ENCODE measurements at places on chromosomes 11 and 22.

DNA sequence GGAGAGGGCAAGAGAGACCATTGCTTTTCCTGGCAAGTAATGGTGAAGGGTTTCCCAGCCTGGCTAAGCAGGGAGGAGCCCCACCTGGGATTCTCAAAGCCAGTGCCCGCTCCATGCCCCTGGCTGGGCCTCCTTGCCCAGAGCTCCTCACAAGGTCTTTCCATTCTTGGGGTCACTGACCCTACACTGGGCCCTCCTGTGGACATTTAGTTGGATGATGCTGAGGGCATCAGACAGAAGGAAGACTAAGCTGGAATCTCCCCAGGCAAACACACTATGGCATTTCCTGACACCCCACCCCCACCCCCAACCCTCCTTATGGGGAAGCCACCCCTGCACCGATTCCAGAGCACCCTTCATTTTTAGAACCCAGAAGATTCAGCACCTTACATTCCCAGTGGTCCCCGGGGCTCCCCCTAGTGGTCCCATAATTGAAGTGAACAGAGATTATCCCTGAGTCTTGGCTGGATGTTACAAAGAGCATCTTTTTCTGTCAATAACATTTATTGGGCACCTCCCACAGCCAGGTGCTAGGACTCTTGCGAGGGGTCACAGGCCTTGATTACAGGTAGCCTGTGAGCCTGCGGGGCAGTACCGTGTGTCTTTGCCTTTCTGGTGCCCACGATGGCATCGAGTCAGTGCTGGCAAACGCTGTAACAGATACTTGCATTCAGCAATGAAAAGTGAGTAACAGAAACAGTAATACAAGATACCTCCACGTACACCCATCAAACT is 548.5 kb downstream of the BUD13 start:
- peak; percentile 55 for DNase-seq

DNA sequence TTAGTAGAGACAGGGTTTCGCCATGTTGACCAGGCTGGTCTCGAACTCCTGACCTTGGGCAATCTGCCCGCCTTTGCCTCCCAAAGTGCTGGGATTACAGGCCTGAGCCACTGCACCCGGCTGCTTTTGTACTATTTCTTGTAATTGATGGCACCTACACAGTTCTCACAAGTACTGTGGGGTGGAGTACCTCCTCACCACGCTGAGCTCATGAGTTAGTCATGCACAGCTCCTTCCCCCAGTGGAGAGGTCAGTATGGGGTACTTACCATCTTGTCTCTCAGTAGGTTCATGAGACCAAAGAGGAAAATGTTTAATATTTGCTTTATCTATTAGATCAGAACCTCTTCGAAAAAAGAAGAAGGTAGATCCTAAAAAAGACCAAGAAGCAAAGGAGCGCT is 2.1 kb downstream of the MRPL40 start:
- DNase-seq = no peak

GRCh38 chr11:313787-314553 is at the start of gene IFITM1:
Gene IFITM1, plus strand, starts transcription at chr11:314040. Its CDS starts 131 bp downstream, at chr11:314171.
- peak; percentile 89 for DNase-seq

DNA sequence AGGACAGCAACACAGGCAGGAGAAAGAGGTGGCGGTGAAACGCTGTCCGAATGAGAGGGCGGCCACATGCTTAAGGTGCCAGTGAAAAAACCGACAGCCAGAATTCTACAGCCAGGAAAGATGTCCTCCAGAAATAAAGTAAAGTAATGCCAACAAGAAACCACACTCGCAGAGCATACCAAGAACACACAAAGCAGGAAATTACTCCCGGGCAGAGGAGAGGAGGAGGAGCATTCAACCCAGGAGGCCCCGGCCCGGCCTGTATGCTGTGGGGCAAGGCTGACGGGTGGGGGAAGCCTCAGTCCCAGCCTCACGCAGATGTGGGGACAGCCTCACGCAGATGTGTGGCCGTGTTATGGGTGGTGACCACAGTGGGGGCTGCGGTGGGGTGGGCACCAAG is 28.0 kb downstream of the CHID1 start:
- peak; percentile 14 for DNase-seq

DNA sequence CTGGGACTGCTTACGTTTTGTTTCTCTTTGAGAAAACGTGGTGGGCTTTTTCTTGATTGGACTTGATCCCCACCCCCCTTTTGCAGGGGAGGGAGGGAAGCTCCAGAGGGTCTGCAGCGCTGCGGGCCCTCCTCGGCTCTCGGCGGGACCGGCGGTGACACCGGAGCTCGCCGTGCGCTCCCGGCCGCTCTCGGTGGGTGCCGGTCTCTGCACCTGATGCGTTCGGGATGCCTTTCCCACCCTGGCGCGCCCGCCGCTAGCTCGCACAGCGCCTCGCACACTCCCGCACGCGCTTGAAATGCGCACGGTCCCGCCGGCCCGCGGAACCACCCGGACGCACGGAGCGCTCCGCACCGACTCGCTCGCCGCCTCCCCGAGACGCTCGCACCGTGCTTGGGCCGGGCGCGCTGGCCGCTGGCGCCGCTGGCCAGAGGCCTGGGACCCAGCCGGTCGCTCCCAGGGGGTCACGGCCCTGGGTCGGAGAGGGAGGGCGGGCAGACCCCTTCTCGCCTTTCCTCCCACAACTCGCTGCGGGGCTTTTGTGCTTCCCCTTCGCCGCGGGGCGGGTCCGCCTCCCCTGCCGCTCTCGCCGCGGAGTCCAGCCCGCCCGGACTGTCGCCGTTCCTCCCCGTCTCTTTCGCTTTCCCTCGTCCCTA is 1.0 kb downstream of the ZBTB16 start:
- DNase-seq = peak; percentile 55

- peak; percentile 68 for DNase-seq
Measured at GRCh38 chr11:73376803-73377629, 817 bp downstream of the RELT start.

DNA sequence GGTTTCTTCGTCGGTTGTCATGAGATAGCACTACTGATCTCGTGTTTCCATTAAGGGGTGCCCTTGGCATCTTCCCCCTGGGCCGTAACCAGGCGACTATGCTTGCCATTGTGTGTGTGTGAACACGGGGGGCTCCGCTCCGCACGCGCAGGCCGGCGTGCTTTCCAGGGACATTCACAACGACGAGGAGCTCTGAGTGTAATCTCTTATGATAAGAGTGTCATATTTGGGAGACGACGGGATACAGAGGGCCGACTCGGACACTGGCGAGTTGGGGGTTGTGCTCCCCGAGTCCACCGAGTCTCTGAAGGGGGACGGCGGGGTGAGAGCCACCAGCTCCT is 170.9 kb upstream of the CTSC start:
- DNase-seq = no peak

All from adipocyte (in vitro differentiated cells).